ENCODE measurements at places on chromosomes 12 and 14. TPM values are rescaled to one million over a fixed set of nuclear protein-coding genes. Genes with fewer than 3 reads are reported as not detected.

GRCh38 chr14:22929961-22930364 lies 787 bp upstream of the PRMT5 start:
- DNase-seq, result no peak

Gene HOXC12
- not detected for total RNA-seq

GRCh38 chr14:37903343-37904191 lies 304.1 kb upstream of the SSTR1 start:
- DNase-seq, result no peak

- peak; percentile 60 for DNase-seq
These were observed 270.7 kb downstream of the ALG10 start for GRCh38 chr12:34292736-34293625.

GRCh38 chr12:28035500-28035899 lies 63.0 kb upstream of the PTHLH start:
- no peak for DNase-seq

DNA sequence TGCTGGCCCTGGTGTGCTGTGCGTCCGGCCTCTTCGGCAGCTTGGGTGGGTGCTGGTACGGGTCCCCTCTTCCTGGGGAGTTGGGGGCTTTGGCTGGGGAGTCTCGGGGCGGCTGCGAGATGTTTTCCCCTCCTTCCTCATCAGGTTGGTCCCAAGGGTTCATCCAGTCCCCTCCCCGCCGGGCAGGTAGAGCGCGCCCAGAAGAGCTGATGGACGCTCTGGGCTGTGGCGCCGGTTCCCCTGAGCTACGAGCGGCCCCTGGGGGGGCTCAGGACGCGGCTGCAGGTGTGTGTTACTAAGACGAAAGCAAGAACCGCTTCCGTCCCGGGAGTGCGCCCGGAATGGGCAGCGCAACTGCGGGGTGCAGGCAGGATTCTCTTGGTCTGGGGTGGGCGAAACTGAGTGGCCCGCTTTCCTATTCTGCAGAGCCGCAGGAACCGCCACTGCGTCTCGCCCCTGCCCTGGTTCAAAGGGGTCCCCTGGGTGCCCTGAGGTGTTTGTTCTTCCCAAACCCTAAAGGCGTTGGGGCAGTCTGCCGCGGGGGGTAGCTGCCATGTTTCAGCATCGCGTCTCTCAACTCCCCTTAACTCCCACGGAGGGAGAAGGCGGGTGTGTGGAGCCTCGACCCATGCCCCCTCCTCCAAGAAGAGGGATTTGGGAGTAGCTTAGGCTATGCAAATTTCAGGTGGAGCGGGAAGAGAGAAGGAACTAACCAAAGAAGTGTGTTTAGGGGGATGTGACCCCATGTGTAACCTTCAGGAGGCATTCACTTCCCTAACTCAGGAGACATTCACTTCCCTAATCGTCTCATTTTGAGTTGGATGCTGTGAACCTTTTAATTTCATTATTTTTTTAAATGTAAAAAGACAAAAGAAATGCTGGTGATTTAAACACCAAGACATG lies 1.2 kb downstream of the SLC24A4 start:
- DNase-seq, result no peak

DNA sequence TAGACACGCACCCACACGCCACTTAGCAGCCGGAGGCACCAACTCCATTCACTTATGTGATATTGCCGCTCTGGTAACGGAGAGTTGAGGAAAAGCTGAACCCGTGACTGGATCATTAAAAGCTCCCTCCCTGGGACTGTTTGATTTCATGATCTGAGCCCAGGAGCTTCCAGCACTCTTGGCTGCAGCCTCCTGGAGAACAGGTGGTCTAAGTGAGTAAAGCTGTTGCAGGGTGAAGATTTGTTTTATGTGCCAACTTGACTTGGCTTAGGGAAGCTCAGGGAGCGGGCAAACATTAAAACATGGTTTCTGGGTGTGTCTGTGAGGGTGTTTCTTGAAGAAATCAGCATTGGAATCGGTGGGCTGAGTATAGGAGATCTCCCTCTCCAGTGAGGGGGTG lies 16.9 kb upstream of the TMEM132C start:
- DNase-seq, result no peak

DNA sequence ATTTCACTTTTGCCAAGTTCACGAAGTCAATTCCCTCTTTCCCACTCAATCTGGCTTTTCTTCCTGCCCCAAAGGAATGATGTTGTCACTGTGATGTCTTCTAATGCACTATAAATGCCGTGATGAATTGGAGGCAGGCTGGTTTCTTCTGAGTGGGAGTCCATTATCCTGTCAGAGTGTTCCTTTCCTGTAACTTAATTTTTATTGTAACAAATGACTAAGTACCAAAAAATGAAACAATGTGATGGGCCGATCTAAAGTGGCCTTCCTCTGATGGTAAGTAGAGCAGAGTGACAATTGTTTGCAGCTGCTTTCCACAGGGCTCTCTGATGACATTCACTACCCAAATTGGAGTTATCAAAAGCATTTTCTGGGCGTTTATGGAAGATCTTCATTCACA lies 22.2 kb downstream of the TMEM30B start:
- no peak for DNase-seq

- no peak for DNase-seq
These were observed 74.6 kb downstream of the ERC1 start for GRCh38 chr12:1065629-1066028.

GRCh38 chr14:105858676-105859025 lies 332.3 kb downstream of the TMEM121 start:
- DNase-seq, result peak; percentile 75

DNA sequence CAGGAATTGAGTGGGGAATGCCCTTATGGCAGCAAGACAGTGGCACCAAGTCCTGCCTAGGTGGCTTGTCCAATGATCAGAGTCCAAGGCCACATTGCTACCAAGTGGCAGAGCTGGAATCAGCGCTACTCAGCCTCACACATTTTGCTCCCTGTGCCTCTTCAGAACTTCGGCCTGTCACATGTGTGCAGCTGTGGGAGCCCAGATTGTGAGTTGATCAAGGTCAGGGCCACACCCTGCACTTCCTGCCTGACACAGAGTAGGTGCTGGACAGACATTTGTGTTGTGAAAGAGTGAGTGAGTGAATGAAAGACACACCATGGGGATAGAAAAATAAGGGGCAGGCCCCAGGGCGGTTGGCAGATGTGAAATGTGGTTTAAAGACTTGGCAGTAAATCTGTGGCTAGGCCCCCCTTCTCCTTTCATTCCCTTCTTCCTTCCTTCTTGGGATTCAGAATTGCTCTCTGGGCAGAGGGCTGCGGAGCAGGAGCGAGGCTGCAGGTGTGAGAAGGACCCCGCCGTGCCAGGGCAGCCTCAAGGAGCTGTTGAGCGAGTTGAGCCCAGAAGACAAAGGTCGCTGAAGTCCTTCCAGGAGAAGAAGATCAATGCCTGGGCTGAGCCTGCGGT lies 83.5 kb downstream of the SLC25A47 start:
- DNase-seq, result peak; percentile 58

DNA sequence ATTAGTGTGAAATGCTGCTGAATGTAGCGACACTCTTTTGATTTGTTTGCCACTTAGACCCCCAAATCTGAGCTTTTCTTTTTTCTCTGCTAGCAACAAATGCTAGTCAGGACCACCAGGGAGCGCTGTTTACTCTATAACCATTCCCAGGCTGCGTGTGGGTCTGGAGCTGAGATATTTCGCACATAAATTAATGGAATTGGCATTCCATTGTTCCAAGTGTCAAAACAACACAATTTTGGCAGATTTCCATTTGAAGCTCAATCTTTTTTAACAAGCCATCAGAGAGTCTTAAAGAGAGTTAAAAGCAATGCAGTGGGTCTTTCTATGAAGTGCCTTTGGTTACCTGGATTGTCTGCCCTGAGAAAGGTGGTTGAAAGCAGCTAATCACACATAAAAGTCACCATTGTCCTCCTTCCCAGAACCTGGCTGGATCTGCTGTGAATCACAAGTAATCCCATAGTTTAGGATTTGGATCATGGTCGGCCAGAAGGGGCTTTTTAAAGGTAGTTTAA lies 7.4 kb upstream of the TMEM132C start:
- no peak for DNase-seq

GRCh38 chr12:94230357-94230905 lies 82.1 kb downstream of the PLXNC1 start:
- DNase-seq, result no peak

Gene GDF11
- 8.4 TPM for total RNA-seq

Gene ZNF891
- total RNA-seq, result 2.8 TPM

- DNase-seq, result no peak
These were observed 28.6 kb upstream of the CACNA2D4 start for GRCh38 chr12:1947081-1947480.

Gene RFX4
- total RNA-seq, result not detected

Gene CCDC196
- not detected for total RNA-seq

GRCh38 chr12:117972301-117972700 lies 3.5 kb upstream of the KSR2 start:
- no peak for DNase-seq

DNA sequence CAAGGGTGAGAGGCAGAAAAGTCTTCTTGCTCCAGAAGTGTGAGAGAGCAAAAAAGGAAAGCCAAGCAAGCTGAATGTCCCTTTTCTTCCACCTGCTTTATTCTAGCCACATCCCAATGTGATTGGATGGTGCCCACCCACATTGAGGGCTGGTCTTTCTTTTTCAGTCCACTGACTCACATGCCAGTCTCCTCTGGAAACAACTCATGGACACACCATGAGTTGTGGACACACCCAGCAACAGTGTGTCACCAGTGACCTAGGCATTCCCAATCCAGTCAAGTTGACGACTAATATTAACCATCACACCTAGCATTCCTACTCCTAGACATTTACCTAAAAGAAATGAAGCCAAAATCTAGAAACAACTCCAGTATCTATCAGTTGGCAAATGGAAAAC lies 7.2 kb upstream of the DICER1 start:
- DNase-seq, result no peak

Gene CATSPERB
- total RNA-seq, result 2.4 TPM

- no peak for DNase-seq
These were observed 110.7 kb downstream of the NCOR2 start for GRCh38 chr12:124456652-124457152.

Gene SIX6
- not detected for total RNA-seq

DNA sequence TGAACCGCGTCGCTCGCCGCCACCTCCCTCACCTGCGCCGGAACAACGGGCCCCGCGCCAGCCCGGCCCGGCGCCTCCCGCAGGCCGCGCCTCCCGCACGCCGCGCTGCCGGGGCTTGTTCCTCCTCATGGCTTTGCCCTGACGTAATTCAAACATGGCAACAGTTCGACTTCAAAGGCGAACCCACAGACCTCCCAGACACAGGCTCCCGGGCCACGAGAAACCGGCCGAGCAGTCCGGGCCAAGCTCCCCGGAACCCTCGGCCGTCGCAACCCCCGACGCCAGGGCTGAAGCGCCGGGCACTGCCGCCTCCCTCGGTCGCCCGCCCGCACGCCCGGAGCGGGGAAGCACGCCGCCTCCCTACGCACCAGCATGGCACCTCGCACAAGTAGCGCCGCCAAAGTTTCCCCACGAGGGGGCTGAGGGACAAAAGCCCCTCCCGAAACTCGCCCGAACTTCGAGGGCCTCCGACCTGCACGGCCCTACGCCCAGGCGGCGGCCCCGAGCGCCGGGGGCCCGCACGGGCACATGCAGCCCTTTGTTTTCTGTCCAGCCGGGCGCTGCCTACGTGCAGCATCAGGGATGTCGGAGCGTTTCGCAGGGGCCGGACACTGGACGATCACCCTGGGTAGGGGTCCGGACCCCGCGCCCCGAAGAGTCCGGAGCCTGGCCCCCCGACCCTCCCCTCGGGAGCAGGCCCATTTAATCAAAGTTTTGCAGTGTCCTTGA lies 1.7 kb downstream of the SINHCAF start:
- peak; percentile 88 for DNase-seq

GRCh38 chr12:65248656-65249633 lies 29.5 kb upstream of the MSRB3 start:
- DNase-seq, result no peak

- DNase-seq, result peak; percentile 38
These were observed 523.4 kb downstream of the FSCB start for GRCh38 chr14:43983721-43984120.

DNA sequence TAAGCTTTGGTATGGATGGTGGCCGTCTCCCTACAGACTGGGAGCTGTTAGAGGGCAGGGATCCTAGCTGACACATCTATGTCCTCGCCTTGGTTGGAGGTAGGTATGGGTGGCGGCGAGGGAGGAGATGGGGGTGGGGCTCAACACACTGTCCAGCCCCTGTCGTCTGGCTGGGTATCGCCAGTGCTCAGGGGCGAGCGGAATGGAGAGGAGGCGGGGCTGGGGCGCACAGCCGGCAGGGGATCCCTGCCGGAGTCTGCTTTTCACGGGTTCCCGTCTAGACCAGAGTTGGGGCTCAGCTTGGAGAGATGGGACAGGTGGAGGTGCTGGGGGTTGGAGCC lies 16.1 kb downstream of the TAMALIN start:
- peak; percentile 81 for DNase-seq

Gene CFAP54
- total RNA-seq, result 0.90 TPM

Gene COX8C
- not detected for total RNA-seq

- no peak for DNase-seq
These were observed 60.1 kb downstream of the ADCK1 start for GRCh38 chr14:77859934-77860570.

Gene GUCY2C
- 0.10 TPM for total RNA-seq

- no peak for DNase-seq
These were observed 22.2 kb downstream of the TMEM117 start for GRCh38 chr12:43858096-43858495.

Gene DLGAP5
- 0.10 TPM for total RNA-seq

- DNase-seq, result no peak
These were observed 202.6 kb downstream of the TMX1 start for GRCh38 chr14:51442513-51443175.

GRCh38 chr14:100096656-100097055 lies 31.4 kb downstream of the EVL start:
- DNase-seq, result no peak

Gene TMTC1
- total RNA-seq, result 54.7 TPM

- no peak for DNase-seq
These were observed 171.6 kb downstream of the PPM1H start for GRCh38 chr12:62763312-62763711.

DNA sequence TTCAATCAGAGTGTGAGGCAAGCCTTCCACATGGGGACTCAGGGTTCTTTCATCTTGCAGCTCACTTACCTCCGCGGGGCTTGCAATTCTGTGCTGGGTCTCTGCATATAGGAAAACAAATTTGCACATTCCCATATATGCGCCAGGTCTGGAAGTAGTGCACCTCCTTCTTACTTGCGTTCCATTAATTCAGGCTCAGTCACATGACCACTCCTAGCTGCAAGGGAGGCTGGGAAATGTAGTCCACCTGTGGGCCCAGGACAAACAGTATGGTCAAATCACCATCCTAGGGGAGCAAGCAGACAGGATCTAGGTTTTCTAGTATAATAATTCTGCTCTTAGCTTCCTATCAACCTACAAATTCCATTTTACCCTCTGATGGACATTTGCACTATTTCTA lies 160.4 kb downstream of the AACS start:
- DNase-seq, result no peak

Gene SMIM41
- 0.19 TPM for total RNA-seq

GRCh38 chr12:70692681-70693288 lies 55.6 kb upstream of the PTPRB start:
- no peak for DNase-seq

Measured in posterior vena cava (tissue), 2 donors.